ENCODE measurements at places on chromosomes 7 and 10.

GRCh38 chr7:127485482-127485881, 93.0 kb upstream of the ZNF800 start:
- no peak for DNase-seq

- no peak for DNase-seq
These were observed 205.3 kb upstream of the MKLN1 start for GRCh38 chr7:131122394-131122793.

GRCh38 chr10:103470761-103471653, 8.0 kb downstream of the CALHM3 start:
- no peak for DNase-seq

DNA sequence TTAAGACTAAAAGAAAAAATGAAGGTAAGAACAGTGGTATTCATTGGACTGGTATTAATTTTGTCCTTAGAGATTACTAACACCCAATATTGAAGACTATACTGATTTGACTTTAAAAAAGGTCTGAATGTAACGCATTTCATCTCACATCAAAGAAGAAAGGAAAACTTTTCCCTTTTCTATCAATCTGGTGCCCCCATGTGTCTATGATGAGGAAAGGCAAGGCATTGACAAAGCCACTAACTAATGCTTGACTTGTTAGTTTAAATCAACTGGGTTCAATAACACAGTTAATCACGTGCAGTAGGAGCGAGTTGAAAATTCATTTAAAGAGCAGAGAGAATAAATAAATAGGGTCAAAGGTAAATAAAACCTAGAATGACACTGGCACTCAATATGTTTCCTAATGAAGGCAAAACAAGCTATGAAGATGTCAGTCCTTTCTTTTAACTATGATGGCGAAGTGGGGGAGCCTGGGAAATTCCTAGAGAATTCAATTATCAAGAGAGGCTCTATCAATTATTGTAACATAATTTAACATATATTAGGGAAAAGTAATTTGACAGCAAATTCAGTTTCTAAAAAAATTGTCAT, 180.9 kb downstream of the ANK3 start:
- peak; percentile 16 for DNase-seq

DNA sequence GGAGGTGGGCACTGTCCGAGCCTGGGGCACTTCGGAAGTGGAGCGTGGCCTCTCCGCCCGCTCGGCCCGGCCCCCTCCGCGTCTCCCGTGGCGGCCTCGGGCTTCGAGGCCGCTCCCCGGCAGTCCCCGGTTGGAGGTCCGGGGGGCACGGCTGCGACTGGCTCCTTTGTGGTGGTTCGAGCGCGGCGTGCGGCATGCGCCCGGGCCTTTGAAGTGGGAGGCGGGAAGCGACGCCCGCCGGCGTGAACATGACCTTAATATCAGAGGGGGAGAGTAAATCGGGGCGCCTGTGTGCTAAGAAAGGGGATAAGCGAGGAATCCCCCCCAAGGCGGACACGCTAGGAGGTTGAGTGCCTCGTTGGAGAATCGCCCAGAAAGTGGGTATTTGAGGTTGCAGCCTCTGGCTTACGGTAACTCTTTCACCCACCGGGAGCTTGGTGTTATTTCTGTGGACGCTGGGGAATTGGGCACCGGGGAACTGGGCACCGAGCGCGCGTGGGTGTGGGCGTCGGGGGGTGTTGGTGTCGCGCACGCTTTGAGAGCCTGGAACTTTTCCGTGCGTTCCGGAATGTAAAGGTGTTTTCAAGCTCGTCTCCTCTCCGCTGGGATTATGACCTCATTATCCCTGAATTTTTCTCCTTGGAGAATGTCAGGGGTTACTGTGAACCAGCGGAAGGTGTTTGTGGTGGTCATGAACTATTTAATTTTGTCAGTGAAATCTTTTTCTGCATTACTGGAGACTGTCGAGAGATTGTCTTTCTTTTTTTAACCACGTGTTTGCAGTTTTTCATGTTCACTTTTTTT, 660 bp downstream of the SUV39H2 start:
- no peak for DNase-seq

DNA sequence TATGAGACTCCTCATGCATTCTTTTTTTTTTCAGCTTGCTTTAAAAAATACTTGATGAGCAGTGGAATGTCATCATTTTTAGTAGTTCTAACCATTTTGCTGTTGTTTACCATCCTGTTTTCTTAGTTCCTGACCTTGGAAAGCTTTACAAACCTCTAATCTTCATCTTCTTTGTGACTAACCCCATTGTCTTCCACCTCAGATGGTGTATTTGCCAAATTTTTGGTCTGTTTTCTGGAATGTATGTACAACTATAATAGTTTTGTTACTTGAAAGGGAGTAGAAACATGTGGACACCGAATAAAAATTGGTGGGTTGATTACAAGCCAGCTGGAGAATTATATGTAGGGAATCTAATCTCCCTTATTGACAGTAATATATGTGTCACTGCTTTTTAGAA, 172.7 kb downstream of the SND1 start:
- no peak for DNase-seq

DNA sequence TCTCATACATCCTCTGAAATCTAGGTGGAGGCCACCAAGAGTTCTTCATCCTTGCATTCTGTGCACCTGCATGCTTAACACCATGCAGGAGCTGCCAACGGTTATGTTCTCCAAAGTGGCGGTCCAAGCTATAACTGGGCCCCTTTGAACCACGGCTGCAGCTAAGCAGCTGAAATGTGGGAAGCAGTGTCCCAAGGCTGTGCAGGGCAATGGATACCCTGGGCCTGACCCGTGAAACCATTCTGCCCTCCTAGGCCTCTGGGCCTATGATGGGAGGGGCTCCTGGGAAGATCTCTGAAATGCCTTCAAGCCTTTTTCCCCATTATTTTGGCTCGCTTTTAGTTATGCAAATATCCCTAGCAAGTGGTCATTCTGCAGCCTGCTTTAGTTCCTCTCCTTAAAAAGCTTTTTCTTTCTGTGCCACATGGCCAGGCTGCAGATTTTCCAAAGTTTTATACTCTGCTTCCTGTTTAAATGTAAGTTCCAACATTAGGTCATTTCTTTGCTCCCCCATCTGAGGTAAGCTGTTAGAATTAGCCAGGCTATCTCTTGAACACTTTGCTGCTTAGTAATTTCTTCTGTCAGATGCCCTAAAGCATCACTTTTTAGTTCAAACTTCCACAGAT, 7.7 kb upstream of the GTPBP4 start:
- no peak for DNase-seq

DNA sequence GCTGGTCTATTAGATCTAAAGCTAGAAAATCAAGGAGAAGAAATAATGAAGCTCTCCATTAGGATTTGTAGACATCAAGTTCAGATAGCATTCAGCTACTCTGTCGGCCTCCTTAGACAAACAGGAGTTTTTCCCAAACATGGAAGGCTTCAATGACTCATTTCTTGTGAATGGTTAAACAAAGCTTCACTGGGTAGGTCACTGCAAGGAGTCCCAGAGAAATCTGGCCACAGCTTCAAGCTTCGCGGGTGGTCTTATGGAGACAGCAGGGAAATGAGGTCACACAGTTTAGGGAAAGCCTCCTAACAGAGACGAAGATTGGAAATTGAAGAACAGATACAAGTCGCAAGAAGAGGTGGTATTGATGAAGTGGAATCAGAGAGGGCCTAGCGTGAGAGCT, 22.6 kb upstream of the LRRC72 start:
- no peak for DNase-seq

GRCh38 chr7:33921216-33921938, 16.0 kb downstream of the BMPER start:
- no peak for DNase-seq

DNA sequence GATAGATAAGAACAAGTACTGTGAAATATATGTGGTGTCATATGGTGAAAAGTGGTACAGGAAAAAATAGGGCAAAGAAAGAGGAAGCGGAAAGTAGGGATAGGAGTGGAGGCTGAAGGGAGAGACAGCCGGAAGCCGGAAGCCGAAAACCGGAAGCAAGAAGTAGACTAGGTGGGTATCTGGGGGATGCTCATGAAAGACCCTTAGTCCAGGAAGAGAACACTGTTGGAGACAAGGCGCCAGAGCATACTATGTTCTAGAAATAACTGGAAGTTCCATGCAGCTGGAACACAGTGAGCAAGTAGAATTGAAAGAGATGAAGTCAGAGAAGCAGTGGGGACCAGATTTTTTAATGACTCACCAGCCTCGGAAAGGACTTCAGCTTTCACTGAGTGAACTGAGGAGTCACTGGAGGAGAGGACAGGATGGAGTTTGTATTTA, 22.5 kb downstream of the ST8SIA6 start:
- no peak for DNase-seq

Data from DMS153 (cell line).